ENCODE measurements at places on chromosomes 1 and 21.

- DNase-seq: no peak
Measured at GRCh38 chr1:227707846-227708245, 27.3 kb downstream of the JMJD4 start.

DNA sequence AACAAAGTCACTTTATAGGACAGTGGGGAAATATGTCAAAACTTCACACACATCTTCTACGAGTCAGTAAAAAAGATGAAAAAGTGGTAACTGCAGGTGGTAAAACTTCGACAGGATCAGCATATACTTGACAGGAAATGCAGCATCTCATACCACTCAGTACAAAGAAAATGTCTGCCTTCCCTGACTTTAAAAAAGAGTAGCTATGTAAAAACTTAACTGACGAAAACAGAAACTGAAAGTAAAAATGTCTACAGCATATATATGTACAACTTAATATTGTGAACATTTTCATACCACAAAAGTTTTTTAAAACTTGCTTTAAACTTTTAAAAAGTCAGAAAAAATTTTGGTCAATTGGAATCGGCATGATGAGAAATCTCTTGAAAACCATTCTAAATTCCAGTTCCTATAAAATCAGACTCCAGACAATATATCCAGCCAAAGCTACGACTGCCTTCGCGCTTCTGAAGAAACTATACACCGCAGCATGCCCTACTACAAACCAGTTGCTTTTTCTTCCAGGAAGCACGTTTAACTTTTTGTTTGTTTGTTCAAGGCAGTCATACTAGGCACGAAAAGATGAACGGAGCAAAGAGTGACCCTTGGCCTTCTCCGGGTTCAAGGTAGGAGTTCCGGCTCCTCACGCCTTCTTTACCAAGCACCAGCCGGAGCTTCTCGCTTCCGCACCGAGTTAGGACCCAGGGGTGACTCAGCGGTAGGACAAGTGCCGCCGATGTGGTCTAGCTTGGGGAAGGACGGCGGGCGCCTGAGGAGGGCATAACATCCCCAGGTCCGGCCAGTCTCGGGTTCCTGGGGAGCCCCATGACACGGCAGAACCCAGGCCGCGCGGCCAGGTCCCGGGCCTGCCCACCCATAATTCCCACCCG, 612 bp downstream of the PSMA5 start:
- peak; percentile 73 for DNase-seq

- DNase-seq: no peak
Measured at GRCh38 chr21:45791562-45792418, 148.3 kb downstream of the PCBP3 start.

GRCh38 chr1:206766251-206766856, 4.2 kb upstream of the IL19 start:
- peak; percentile 68 for DNase-seq

DNA sequence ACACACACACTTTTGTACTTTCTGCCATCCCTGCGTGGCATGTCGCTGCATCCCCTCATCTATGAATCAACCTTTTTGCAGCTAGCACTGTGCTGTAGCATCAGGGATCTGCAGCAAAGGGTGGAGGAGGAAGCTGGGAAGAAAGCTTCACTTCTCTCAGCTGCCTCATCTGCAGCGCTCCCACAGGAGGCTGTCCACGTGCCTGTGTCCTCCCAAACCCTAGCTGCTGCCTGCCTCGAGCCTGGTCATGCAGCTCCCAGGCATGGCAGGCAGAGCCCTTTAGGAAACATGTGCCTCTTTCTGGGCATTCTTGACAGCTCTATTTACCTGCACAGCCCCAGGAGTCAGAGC, 262.1 kb upstream of the SGIP1 start:
- DNase-seq: peak; percentile 45

DNA sequence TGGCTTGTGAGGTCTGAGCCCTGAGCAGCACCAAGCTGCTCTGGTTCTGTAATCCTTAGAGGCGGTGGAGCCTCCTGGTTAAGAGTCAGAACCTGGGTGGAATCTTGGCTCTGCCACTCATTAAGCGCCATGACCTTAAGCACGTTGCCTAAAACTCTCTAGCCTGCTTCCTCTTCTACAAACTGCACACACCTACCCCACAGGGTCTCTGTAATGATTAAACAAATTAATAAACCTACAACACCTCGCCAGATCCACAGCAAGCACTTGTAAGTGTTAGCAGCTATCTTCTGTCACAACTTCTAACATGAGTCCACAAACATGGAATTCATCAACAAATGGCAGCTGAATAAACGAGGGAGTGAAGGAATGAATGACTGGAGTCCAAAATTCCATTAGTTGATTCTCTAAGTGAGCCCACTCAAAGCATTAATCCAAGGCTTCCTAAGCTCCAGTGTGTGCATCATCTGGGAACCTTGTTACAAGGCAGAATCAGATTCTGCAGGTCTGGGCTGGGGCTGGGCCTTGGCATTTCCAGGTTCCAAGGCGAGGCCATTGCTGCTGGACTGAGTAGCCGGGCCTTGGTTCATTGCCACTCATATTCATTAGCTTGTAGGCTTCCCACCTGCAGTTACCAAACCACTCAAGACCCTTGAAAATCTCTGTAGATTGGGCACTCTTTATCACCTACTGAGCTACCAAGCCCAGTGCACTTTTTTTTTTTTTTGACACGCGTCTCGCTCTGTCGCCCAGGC, 168.6 kb downstream of the HIVEP3 start:
- DNase-seq: no peak

GRCh38 chr1:51526248-51526647, 7.2 kb upstream of the EPS15 start:
- DNase-seq: no peak

- no peak for DNase-seq
Measured at GRCh38 chr1:181559142-181559541, 75.8 kb downstream of the CACNA1E start.

GRCh38 chr1:223401873-223402789, 8.9 kb downstream of the CCDC185 start:
- peak; percentile 49 for DNase-seq
